ENCODE measurements at places on chromosomes 1 and 21.

GRCh38 chr1:14367451-14367850, 231.0 kb upstream of the KAZN start:
- DNase-seq, result no peak

GRCh38 chr1:242132121-242132817, 133.4 kb upstream of the MAP1LC3C start:
- DNase-seq, result no peak

- DNase-seq, result no peak
Measured at GRCh38 chr1:9675393-9675792, 23.9 kb downstream of the PIK3CD start.

GRCh38 chr1:207754011-207754410, 2.2 kb downstream of the CD46 start:
- DNase-seq, result no peak

DNA sequence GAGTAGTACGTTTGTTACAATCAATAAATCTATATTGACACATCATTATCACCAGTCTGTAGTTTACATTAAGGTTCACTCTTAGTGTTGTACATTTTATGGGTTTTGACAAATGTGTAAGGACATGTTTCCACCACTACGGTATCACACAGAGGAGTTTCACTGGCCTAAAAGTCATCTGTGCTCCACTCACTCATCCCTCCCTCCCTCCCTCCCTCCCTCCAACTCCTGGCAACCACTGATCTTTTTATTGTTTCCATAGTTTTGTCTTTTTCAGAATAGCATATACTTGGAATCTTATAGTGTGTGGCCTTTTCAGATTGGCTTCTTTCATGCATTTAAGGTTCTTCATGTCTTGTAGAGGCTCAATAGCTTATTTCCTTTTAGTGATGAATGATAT, 44.1 kb upstream of the RHOU start:
- no peak for DNase-seq
